ENCODE measurements at places on chromosomes 2 and 18.

- no peak for DNase-seq
These were observed 87.1 kb upstream of the MCFD2 start for GRCh38 chr2:47002480-47003381.

GRCh38 chr2:226716126-226716525 lies 83.5 kb downstream of the IRS1 start:
- DNase-seq: no peak

DNA sequence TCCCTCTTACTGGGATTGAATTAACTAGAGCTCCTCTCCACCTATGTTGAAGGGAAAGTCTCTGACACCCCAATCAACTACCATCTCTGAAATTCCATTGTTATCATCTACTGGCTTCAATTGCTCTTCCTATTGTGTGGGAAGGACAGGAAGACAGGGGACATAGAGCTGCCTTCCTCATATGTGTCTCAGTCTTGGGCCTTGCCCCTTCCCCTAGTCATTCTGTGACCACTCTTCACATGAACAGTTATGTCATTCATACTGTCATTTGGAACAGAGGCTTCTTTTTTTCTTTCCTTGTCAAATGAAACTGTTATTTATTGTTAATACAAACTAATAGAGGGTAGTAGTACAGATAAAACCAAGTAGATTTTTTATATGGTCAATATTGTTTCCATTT lies 69.6 kb upstream of the EMILIN2 start:
- no peak for DNase-seq

- DNase-seq: no peak
These were observed 58.6 kb downstream of the RELCH start for GRCh38 chr18:62245699-62246098.

DNA sequence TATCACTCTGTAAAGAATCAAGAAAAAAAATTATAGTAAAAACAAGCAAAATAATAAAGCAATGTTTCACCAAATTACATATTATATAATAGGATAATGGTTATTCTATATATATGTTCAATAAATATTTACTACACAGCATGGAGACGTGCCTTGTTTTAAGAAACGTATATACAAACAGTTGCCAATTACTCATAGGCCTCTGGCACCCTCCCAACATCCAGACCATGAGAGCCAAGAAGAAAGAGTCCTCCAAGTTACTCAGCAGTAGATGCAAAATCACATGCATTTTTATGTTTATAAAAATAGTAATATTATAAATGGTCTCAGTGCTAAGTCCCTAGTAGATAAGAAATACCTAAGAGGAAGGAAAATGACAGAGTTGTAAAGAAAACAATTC lies 64.8 kb downstream of the REV1 start:
- no peak for DNase-seq

DNA sequence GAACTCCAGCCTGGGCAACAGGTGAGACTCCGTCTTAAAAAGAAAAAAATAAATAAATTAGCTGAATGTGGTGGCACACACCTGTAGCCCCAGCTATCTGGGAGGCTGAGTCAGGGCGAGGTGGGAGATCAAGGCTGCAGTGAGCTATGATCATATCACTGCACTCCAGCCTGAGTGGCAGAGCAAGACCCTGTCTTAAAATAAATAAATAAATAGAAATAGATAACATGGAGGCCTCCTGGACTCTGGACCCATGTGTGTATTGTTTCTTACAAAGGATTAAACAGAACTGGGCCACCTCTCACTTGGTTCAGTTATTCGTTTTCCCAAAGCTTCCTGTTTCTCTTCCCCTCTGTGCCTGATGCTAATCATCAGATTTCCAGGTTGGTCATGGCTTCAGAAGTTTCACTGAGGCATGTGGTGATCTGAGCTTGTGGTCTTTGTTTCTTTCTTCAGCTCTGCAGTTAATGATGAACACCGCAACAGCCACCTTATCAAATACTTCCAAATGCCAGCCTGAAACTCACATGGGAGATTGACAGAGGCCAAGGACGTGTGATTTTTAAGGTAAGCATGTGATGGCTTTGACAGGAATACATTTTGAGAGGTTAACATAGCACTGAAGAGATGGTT lies 83.3 kb upstream of the MAP4K4 start:
- no peak for DNase-seq

GRCh38 chr2:238820916-238821315 lies 27.0 kb upstream of the TWIST2 start:
- DNase-seq: no peak

DNA sequence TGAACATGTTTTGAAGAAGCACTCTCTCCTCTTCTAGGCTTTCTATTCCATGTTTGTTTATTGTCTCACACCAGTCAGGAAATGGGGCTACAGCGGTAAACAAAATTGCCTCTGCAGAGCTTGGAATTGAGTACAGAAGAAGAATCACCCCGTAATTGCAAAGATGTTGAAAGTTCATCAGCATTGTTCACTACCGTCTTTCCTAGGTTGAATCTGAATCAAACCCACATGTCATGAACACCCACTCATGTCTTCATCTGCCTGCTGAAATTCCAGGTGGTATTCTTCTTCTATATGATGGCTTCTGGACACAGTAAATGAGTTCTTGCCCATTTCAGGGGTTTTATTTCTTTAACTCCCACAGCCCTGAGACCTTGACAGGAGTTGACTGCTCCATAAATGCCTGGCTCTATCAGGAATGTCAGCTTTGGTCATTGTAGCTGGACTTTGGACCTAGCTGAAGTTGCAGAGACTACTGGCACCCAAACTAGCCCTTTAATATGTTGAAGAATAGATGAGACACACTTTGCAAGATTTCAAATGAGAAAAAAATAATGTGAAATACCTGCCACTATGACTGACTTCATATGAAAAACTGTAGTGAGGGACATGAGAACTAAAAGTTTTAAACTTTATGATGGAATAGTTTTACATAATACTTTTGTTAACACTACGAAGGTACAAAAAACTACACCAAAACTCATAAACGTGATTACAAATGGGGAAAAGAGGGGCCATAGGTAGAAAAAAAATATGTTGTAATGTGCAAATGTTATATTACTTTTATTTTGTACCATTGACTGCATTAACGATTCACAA lies 1235.3 kb upstream of the ZEB2 start:
- no peak for DNase-seq

- DNase-seq: no peak
These were observed 46.2 kb downstream of the RPRM start for GRCh38 chr2:153432381-153432780.

GRCh38 chr2:179455172-179455524 lies 190.5 kb upstream of the SESTD1 start:
- DNase-seq: no peak

GRCh38 chr2:151637271-151637781 lies 97.0 kb downstream of the NEB start:
- no peak for DNase-seq

DNA sequence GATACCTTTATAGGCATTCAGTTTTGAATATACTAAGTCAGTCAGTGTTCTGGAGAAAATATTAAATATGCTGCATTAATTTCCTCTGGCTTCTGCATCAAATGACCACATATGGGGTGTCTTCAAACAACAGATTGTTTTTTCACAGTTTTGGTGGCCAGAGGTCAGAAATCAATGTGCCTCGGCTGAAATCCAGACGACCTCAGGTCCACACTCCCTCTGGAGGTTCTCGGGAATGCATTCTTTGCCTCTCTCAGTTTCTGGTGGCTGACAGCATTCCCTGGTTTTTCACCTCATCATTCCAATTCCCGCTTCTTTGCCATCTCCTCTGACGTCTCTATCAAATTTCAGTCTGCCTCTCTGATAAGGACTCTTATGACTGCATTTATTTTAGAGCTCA lies 142.3 kb downstream of the ZNF407 start:
- DNase-seq: no peak

DNA sequence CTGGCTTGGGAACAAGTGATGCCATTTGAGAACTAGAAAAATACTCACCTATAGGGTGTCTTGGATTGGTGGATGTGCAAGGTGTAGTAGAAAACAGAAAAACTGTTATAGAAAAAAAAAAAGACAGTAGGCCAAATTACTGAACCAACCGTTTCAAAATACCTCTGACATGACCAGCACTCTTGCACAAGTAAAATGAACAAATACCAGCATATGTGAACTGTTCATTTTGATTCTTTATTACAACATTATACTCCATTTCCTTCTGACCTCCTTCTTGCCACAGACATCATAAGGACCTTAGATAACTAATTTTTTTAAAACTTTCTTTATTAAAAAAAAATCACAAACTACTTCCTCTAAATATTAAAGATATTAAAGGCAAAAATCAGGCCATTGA lies 125.5 kb downstream of the ATAD2B start:
- no peak for DNase-seq
